Thymus (tissue), 14 donors: ENCODE measurements at places on chromosomes 16 and 17.

- no peak for DNase-seq
Measured at GRCh38 chr17:82876602-82877379, 37.0 kb upstream of the ZNF750 start.

DNA sequence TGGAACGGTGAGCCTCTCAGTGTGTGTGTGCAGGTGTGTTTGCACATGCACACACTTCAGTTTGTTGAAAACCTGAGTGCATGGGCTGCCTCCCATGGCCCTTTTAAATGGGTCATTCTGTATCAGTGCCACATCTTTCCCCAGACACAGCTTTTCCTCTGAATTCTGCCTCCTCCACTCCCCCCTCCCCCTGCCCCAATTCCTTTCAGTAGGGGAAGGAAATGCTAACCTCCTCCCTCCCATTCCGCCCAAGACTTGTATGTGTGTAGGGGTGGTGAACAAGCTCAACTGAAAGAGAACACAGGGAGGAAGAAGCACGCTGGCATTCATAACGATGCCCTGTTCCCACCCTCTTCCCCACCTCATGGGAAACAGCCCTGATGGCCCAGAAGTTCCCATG, 34.3 kb downstream of the C17orf75 start:
- DNase-seq: no peak

DNA sequence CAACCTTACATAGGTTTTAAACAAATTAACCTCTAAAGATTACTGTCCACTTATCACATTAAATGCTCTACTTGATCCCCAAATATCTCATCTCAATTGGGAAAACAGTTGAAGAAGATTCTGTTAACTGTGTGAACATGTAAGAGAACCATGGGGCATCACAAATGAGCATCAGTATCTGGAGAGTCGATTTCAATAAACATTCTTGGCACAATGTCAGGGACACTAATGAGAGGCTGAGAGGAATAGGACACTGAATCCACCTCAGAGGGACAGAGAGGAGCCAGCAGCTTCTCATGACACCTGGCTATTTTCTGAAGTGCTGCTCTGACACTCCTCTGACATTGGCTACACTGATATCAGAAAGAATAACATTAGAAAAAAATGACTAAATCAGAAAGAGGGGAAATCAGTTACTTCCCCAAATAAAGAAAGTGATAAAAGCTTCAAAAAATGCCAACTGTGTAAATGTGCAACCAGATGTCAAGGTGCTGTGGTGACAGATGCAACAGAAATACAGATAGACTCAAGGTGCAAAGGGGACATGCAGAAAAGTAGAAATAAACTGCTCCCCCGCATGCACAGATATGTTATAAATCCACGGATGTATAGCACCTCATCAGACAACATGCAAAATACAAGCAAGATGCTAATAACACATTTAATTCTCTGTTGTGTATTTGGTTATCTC, 67.4 kb downstream of the SNX11 start:
- no peak for DNase-seq

- no peak for DNase-seq
Measured at GRCh38 chr17:45732926-45733505, 51.1 kb upstream of the CRHR1 start.

GRCh38 chr17:9368631-9369030, 207.0 kb downstream of the STX8 start:
- no peak for DNase-seq

GRCh38 chr16:74582970-74583369, 23.9 kb downstream of the GLG1 start:
- no peak for DNase-seq

DNA sequence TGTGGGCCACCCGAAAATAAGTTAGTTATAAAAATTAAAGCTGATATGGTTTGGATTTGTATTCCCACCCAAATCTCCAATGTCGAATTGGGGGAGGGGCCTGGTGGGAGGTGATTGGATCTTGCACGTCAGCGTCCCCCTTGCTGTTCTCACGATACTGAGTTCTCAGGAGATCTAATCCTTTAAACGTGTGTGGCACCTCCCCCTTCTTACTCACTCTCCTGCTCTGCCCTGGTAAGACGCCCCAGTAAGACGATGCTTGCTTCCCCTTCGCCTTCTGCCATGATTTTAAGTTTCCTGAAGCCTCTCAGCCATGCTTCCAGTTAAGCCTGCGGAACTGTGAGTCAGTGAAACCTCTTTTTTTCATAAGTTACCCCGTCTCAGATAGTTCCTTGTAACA, 35.4 kb downstream of the SYCE1L start:
- DNase-seq: no peak

DNA sequence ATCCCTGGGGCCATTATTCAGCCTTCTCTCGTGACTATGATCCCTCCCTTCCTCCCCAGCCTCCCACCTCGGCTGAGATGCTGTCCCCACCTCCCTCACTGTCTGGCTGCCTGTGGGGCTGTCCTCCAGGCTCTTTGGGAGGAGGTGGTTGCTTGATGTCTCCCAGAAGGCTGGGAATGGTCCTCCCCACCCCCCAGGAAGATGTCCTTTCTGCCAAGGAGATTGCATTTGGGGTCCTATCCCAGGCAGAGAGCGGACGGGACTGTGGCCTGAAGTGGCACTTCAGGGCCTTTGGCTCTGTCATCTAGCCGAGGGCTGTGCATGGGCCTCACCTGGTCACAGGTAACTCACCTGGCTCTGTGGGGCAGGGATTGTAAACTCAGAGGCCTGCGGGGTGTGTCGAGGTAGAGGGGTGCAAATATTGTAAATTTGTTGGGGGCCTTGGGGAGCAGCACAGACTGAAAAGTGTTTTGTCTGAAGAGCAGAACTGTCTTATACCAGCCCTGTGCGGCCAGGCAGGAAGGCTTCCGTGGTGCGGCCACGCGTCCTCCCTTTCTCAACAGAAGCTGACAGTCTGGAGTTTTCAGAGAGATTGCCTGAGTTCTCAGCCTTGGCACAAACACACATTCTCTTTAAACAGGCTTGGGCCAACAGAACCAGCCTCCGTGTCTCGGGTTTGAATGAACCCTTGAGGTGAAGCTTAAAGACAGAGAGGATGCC, 177.9 kb downstream of the SEC14L1 start:
- DNase-seq: no peak

DNA sequence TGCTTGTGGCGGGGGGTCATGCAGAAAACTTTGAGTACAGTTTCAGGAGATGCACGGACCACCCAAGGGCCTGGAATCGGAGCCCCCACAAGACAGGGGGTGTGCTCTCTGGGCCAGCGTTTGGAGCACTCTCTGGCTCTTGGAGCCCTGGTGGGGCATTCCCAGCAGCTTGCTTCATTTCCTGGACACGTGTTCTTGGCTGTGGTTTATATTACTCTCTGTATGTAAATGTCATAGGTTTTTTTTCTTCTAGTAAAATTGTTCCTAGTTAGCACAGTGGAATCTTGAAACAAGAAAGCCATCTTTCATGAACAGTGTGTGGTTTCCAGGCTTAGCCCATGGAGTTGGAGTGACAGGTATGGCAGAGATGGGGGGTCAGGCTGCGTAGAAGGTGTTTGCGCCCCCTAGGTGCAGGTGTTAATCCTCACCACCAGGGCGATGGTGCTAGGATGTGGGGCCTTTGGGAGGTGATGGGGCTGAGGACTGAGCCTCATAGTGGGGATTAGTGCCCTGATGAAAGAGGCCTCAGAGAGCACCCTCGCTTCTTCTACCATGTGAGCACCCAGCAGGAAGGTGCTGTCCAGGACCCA, 79.8 kb downstream of the JPH3 start:
- no peak for DNase-seq
